ENCODE measurements at places on chromosomes 16 and 17. TPM values are rescaled to one million over a fixed set of nuclear protein-coding genes. Genes with fewer than 3 reads are reported as not detected.

CCDC57 gene
- 68.7 TPM for polyA plus RNA-seq

C16orf86 gene
- polyA plus RNA-seq, result 3.4 TPM

CCP110 gene
- 53.4 TPM for polyA plus RNA-seq

SLC52A1 gene
- polyA plus RNA-seq, result 0.24 TPM

RABEP2 gene
- 19.3 TPM for polyA plus RNA-seq

EFCAB5 gene
- polyA plus RNA-seq, result 0.96 TPM

SLC25A19 gene
- 8.0 TPM for polyA plus RNA-seq

CCL7 gene
- not detected for polyA plus RNA-seq

C16orf54 gene
- 0.69 TPM for polyA plus RNA-seq

BRIP1 gene
- polyA plus RNA-seq, result 22.9 TPM

CCL4L2 gene
- 3.1 TPM for polyA plus RNA-seq

HBA1 gene
- 2,429 TPM for polyA plus RNA-seq

SLC16A6 gene
- polyA plus RNA-seq, result 0.78 TPM

CMTM1 gene
- 6.5 TPM for polyA plus RNA-seq

EXOC3L1 gene
- polyA plus RNA-seq, result 9.4 TPM

MPP3 gene
- polyA plus RNA-seq, result 11.1 TPM

KRTAP4-5 gene
- polyA plus RNA-seq, result not detected

TEKT5 gene
- 0.29 TPM for polyA plus RNA-seq

GFAP gene
- polyA plus RNA-seq, result 0.95 TPM

PHOSPHO1 gene
- 2.8 TPM for polyA plus RNA-seq

OR1A1 gene
- polyA plus RNA-seq, result not detected

NRN1L gene
- 2.2 TPM for polyA plus RNA-seq

CDH15 gene
- 10.6 TPM for polyA plus RNA-seq

JPH3 gene
- 1.5 TPM for polyA plus RNA-seq

Data from right lung (tissue), 10 donors.